Ecto neural progenitor cell (in vitro differentiated cells): ENCODE measurements at places on chromosomes 16 and 17.

- DNase-seq, result peak; percentile 56
Measured at GRCh38 chr17:51056813-51057510, 63.7 kb downstream of the SPAG9 start.

DNA sequence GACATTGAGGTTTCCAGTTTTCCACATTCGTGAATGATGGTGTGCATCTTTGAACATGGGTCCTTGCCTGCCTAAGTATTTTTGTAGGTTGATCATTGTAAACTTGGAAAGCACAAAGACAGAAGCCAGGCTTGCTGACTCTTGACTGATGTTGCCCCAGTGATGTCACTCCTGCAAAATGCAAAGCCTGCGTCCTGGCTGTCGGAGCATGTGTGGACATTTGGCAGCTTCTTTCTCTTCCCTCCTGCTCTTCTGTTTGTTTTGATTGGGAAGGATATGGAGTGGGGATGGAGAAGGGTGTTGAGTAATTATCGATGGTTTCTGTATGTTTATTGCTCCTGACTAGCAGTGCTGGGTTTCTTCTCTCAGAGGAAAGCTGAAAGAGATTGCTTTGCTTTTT, 3.2 kb downstream of the NDE1 start:
- DNase-seq, result no peak

DNA sequence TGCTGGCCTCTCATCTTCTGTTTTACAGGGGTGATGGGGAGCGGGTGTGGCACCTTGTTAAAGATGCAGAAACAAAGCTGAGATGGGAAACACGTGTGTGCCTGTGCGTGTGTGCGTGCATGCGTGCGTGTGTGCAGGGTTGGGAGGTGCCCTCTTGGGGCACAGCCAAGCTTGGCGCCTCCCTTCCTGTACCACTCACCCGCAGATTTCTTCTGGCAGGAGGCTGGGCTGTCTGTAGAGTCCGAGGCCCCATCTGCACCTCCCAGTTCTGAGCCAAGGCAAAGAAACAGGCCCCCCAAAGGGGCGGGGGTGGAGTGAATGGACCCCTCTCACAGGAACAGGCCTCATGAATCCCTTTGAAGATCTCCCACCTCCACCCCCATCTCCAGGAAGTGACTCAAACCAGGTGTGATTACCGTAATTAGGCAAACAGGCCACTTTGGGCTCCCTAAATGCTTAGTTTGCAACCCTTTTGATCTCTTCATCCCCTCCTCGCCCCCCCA, 20.9 kb downstream of the TNS4 start:
- DNase-seq, result no peak

DNA sequence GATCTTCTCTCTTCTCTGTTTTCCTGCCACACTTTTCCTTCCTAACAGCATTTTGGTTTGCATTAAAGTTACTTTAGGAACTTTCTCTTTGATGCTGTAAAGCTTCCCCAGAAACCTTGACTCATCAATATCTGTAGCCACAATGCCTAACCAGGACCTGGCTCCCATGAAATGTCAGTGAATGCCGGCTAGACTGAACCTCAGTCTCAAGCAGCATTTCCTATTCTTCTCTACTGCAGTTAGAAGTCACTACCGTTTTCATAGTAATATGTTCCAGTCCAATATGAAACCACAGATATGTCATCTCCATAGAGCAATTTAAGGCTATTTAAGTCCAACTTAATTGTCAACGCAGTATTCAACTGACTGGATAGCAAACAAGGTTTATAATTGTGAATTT, 28.9 kb downstream of the ITFG1 start:
- no peak for DNase-seq

DNA sequence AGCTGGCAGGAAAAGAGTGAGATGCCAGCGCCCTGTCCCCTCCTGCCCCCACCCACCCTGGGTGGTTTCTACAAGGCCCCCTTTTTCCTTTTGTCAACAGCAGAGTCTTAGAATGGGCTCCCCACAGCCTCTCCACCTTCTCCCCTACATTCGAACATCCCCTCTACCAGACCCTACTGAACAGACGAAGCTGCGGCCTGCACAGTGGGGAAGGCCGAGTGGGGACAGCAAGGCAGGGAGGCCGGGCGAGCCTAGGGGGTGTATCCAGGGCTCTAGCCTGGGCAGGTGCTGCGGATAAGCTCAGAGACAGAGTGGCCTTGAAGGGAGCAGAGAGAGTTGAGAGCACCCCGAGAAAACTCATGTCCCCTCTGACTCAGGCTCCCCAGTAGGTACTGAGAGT, 7.4 kb downstream of the ZACN start:
- DNase-seq, result no peak

GRCh38 chr17:49694847-49695697, 12.7 kb downstream of the SLC35B1 start:
- peak; percentile 83 for DNase-seq

DNA sequence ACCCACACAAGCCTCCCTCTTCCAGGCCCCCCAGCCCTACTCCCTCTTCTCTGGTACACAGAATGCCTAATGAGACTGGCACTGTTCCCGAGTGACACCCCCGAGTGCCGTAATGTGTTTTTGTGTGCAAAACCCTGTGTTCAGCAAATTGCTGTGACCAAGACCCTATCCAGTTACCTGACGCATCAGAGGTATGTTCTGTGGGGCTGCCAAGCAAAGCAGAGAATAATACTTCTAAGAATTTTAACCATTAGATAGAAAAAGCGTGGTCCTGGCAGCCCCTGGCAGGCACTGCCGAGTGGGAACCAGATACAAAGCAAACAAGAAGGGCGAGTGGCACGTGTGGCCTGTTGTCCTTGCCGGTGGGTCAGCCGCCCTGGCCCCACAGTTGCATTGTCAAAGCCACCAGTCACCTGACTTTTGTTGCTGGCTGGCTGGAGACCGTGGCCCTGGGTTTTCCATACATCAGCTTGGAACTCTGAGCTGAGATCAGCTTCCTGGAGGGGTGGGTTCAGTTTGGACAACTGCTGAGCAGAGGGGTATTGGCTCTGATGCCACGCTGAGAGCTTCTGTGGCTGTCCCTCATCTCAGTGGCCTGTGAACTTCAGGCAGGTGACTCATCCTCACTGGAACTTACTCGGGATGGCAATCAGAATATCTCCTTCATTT, 69.1 kb upstream of the BRD7 start:
- no peak for DNase-seq

DNA sequence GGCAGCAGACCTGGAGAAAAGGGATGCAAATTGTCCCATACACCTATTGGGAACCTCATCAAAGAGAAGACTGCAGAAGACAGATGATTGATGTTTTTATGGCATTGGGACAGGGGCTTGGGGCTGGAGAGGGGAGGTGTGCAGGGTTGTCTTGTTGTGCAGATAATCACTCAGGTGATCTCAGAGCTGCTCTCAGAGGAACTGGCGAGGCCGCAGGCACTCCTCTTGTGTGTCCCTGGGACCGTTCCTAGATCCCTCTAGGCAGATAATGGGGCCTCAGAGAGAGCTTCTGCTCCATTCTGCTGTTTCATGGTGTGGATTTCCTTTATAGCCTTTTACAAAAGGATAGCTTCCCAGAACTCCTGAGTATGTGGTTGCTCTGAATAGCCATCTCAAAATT, 1.6 kb downstream of the RNF213 start:
- DNase-seq, result no peak

DNA sequence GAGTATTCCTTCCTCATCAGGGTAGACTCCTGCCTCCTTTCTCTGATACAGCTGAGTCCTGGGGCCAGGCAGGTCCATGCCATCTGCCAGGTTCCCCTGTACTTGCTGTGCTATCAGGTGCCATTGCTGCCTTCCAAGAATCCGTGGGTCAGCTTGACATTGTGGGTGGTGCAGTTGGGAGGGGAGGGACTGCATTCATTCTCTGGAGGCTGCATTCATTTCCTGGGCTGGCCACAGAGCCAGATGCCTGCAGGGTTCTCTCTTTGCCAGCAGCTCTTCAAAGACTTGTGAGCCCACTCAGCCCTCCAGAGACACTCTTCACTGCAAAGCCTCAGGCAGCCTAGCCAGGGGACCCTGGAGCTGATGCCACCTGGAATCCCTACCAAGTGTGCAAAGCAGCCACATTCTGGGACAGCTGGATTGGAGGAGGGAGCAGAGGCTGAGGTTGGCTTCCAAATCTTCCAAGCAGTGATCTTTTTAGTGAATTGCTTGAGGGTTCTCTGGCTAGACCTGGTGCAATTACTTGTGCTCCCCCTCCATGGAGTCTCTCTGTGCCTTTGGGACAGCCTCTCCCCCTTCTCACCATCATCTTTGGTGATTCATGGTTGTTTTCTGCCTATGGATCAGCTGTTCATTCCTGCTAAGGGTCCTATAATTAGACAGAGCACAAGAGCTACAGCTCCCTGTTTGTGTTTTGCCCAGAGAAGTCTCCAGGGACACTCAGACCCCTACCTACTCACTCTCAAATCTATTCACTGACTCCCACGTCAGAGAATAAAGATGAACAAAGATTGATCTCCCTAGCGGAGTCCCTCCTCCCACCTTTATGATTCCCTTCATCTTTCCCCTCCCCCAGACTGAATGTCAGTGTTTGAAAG, 20.9 kb downstream of the ANKFN1 start:
- peak; percentile 61 for DNase-seq

DNA sequence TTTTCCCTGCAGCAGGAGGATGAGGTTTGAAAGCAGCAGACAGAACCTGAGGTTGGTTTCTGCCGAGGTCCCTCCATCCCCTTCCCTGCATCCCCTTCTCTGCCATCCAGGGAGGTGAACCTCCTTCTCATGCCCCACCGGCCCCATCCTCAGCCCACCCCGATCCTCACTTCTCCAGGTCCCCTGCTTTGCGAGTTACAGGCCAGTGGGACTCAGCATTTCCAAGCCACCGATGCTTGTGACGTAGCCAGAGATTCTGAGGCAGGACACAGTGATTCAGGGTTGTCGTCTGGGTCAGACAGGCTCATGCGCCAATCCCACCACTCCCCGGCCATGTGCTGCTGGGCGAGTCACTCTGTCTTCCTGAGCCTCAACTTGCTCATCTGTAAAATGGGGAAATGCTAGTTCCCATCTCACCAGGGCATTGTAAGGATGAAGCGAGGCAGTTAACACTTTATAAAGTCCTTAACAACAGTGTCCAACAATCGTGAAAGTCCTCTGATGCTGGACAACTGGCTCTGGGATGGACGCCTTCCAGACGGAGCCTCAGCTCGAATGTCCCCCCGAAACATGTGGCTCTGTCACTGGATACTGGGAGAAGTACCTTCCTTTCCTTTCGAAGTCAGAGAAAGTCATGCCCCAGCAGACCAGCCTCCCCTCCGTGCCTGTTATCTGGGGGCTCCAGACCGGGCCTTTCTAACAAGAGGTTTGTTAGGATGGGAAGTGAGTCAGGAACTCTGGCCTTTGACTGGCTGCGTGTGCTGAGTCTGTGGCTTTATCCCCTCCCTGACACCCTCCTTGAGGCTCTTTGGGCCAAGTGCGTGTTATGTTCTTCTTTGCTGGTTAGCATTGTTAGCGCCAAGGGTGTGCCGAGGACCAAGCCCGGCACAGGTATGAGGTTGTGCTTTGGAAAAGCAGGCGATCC, 21.9 kb downstream of the SEC14L5 start:
- DNase-seq, result no peak
